Keratinocyte (primary cell): ENCODE measurements at places on chromosomes 5 and 9. TPM values are rescaled to one million over a fixed set of nuclear protein-coding genes. Genes with fewer than 3 reads are reported as not detected.

DNA sequence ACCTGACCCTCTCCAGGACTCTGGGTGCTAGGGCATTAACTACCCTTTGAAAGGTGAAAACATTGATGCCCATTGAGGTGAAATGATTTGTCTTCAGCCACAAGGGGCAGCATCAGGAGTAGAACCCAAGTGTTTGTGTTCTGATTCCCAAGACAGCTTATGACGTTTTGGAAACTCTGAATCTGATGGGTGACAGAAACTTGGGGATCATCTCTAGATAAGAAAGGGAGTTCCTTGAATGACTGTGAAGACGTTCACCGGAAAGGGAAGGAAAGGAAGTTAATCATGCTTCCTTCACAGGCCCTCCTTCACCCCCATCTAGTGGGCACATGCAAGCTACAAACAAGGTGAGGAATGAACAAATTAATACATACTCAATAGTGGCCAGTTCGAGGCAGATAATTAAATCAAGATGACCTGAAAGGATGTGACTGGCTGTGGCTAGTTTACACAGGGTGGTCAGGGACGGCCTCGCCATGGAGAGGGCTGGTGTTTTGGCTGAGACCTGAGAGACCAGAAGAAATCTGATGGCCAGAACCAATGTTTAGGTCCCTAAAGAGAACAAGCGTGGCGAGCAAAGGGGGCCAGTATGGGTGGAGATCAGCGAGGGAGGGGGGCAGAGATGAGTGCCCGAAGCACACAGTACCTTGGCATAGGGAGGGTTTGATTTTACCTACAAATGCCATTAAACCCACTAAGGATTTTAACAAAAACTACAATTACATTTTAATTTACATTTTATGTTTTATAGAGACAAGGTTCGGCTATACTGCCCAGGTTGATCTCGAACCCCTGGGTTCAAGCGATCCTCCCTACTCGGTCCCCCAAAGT, 937 bp upstream of the SLC26A2 start:
- DNase-seq = peak; percentile 88

DNA sequence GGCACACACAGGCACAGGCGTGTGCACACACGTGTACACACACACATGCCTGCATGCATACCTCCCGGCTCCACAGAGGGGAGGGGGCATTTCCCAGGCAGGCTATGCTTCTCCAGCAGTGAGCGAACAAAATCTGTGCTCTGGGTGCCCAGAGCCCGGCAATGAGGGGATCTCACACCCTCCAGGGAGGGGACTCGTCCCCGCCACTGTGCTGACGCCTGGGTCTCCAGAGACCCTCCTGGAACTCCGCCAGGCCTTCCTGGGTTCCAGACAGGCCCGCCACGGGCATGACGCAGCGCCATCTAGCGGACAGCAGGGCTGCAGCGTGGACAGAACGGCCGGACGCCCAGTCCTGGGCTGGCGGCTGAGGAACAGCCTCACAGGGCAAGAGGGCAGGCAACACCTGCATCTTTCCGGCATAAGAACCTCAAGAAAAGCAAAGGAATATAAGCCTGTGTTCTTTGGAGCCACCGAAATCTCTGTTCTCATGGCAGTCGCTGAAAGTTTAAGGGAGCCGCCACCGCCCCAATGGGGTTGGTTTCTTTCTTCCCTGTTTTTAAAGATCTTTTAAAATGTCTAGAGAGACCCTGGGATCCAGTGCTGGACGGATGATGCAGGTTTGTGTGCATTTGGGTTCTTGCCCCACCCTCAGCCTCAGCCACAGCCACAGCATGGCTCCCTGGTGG, 135.6 kb upstream of the PPP1R26 start:
- no peak for DNase-seq

DNA sequence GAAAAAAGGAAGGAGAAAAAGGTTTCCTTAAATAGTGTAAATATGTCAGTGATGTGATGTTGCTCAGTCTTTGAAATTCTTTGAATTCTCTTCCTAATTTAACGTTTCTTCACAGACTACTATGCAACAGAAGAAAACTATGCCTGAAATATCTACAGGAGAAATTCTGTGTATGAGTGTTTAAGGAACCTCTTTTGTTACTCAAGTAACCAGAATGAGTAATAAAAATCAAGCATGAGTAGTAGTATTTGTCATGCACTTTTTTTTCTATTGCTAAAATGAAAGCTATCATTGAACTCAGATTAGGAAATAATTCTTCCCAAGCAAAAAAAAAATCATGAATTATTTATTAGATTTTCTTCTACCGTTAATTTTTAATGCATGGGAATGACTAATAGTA, 20.3 kb upstream of the THG1L start:
- no peak for DNase-seq

- no peak for DNase-seq
Measured at GRCh38 chr5:89011778-89012711, 129.1 kb upstream of the MEF2C start.

ACTBL2 gene
- polyA plus RNA-seq = 0.35 to 2.7 TPM (median 0.68 TPM) in 3 replicates

DNA sequence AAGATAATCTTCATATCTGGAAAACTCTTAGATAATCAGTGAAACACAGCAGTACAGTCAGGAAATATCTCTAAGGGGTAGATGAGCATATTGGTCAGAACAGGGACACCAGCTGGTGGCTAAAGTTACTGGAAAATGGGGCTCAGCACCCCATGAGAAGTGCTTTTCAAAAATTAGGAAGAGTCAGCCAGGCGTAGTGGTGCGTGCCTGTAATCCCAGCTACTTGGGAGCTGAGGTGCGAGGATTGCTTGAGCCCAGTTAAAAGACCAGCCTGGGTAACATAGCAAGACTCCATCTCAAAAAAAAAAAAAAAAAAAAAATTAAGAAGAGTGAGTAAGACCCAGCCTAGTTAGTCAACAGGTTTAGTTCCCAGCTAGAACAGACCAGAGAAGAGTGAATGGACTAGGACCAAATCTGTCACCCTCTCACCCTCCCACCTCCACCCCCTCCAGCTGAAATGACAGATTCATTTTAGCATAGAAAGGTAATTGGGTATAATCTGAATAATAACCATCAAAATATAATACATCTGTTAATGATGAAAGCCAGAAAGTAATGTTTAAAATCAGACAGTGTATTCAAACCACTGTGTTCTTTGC, 120.9 kb downstream of the CDC42SE2 start:
- DNase-seq = no peak

CHD1 gene
- polyA plus RNA-seq = 16.0 to 26.5 TPM (median 18.1 TPM) in 3 replicates

- DNase-seq = no peak
Measured at GRCh38 chr9:129068110-129068509, 12.8 kb upstream of the DOLPP1 start.

DNA sequence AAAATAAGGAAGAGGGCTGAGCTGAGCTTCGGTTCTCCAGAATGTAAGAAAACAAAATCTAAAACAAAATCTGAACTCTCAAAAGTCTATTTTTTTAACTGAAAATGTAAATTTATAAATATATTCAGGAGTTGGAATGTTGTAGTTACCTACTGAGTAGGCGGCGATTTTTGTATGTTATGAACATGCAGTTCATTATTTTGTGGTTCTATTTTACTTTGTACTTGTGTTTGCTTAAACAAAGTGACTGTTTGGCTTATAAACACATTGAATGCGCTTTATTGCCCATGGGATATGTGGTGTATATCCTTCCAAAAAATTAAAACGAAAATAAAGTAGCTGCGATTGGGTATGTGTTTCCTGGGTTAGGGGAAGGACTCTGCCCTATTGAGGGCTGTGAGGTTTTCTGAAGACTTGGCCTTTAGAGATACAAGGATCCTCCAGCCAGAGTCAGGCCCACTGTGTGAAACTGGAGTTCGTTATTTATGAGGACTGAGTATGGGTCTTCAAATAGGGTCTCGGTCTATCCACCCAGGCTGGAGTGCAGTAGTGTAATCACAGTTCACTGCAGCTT, 3.8 kb downstream of the EGR1 start:
- no peak for DNase-seq

- DNase-seq = no peak
Measured at GRCh38 chr5:150075233-150075632, 11.1 kb downstream of the CSF1R start.

SLC34A1 gene
- 0.02 to 0.07 TPM (median 0.06 TPM) in 3 replicates for polyA plus RNA-seq

DNA sequence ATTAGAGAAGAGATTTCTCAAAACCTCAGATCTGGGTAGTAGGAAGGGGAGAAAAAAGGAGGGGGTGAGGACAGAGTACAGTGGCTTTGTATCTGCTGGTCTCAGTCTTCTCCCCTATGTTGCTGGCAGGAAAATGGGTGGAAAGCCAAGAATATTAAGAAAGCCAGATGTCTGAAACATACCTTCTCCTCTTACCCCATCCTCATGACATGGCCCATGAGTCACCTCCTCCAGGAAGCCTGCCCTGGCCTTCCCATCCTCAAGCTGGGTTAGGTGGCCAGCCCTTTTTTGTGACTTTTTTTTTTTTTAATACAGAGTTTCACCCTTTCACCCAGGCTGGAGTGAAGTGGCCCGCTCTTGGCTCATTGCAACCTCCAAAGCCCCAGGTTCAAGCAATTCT, 61.8 kb downstream of the ABCA1 start:
- DNase-seq = no peak

DNA sequence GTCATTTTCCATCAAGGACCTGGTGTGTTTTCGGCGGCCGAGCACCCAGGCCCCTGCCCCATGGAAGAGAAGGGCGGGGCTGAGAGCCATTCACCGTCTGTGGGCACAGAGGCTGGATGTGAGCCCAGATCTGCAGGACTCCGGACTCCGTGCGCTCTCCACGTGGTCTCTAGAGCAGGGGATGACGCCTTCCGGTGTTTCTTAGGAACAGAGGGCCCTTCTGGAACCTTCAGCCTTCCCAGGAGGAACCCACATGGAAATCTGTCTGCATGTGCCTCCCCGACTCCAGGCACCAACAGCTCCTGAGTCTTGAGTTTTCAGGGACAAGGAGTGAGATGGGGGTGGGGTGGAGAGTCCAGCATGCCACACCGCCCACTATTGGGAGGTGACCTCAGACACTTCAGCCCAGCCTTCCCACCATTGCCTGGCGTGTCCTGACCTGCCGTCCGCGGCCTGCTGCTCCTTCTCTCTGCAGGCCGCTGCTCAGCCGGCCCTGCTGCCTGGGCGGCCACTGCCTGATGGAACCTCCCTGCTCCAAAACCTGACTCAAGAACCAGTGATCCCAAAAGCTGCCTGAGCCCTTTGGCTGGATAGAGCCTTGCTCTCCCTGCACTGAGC, 2.4 kb upstream of the RXRA start:
- peak; percentile 76 for DNase-seq

DNA sequence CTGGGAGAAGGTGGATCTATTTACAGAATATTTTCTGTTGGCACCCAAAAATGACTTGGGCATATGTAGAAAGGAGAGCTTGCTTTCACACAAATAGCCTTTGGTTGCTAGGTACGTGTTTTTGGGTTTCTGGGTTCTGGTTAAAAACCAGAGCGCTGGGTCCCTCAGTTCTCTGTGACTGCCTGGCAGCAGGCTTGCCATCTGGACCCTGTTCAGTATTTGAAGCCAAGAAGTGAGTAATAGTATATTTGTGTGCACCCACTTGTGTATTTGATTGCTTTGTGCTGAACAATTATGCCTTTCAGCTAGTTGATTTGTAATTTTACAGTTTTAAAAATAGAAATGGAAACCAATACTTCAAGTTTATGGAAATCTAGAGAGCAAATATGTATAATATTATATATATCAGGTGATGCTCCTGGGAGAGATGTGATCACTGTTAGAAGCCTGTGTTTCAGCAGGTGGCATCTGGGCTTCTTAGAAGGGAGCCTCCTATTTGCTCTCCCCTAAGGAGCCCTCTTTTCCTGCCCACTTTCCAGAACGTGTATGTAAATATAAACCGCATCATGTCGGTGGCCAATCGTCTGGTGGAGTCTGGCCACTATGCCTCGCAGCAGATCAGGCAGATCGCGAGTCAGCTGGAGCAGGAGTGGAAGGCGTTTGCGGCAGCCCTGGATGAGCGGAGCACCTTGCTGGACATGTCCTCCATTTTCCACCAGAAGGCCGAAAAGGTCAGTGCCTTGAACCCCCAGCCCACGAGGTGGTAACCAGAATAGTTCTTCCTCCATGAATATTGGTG, 153.6 kb downstream of the TRIO start:
- no peak for DNase-seq

- DNase-seq = no peak
Measured at GRCh38 chr9:126671983-126672382, 58.3 kb downstream of the LMX1B start.

DNA sequence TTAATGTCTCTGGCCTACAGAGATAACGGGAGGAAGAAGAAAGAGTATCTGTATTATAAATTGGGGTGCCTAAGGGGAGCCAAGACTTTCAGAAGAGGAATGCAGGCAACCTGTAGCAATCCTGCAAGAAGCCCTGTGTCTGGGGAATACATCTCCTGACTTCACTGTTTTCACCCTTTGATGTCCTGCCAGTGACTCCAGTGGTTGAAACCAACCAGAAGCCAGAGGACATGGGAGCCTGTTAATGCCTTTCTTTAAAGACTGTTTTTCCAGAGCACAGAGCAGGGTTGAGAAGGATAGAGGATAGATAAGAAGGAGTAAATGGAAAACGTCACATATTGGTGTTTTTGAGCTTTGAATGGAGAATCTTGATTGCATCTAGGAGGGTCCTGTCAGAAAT, 151.2 kb downstream of the HACD4 start:
- DNase-seq = no peak

STKLD1 gene
- polyA plus RNA-seq = 0.39 to 0.77 TPM in 2 of 3 replicates, not detected in the other

DNA sequence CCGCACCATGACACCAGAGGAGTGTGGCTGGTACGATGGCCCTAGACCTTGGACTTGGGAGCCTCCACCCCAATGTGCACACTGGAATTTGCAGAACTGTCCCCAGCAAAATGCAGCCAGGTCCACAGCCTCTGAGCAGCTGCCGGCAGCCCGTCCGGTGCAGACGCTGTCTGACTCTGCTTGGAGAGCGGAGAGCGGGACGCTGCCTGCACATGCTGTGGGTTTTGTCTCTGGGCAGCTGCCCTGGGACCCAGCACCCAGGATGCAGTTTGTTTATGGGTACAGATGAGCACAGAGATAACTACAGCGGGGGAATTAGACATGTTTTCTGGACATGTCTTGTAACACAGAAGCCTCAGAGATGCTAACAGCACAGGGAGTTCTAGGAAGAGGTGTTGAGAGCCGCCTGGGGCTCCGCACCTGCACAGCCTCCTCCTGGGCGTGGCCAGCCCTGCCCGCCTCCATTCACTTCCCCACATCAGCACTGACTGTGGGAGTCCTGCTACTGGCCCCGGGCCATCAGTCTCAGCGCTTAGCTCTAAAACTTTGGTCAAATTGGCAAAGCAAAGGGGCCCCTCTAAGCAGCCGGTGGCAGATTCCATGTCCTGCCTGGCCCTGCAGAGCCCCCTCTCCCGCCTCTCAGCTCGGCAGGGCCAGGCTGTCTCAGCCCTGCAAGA, 159.6 kb downstream of the IRX2 start:
- peak; percentile 2 for DNase-seq

CTSV gene
- polyA plus RNA-seq = 101 to 190 TPM (median 109 TPM) in 3 replicates

DNA sequence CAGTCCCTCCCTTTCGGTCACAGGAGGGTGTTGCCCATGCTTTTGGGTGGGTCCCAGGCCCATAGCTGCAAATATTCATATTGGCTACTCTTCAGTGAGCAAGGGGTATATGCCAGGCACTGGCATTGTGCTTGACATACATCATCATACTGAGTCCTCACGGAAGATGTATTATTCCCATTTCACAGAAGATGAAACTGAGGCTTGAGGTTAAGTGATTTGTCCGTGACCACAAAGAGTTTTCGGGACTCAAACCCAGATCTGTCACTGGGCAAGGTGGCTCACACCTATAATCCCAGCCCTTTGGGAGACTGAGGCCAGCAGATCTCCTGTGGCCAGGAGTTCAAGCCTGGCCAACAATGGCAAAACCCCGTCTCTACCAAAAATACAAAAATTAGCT, 6.5 kb upstream of the FGFR4 start:
- no peak for DNase-seq
